A673 (cell line): ENCODE measurements at places on chromosomes 3 and 15. TPM values are rescaled to one million over a fixed set of nuclear protein-coding genes. Genes with fewer than 3 reads are reported as not detected.
A peak's percentile ranks its signal among the peaks of the same experiment; 100 is the strongest.

DNA sequence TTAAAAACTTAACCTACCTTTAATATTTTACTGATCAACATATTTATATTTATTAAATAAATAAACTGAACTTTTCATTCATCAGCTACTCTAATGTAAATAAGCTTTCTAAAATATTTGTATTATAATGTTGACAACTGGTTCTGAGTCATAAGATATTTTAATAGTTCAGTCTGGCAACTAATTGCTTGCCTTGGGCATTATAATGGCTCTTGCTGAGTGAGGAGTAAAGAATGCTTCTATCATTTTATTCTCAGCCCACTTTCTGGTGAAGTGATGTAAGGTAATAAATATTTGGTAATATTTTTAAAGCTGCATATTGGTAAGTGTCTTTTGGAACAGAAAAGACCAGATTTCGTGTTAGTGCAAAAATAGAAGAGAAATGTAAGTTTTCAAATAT, 81.5 kb downstream of the DIPK2A start:
- H3K36me3 ChIP-seq, result no peaks in the 10 kb centered on the region
- DNase-seq, result peak; percentile 22
- no peaks in the 10 kb centered on the region for H3K27me3 ChIP-seq
- H3K4me3 ChIP-seq, result no peak overlapping the region
- no peak overlapping the region for H3K27ac ChIP-seq

Gene SCN11A
- total RNA-seq, result not detected in 2 replicates

DNA sequence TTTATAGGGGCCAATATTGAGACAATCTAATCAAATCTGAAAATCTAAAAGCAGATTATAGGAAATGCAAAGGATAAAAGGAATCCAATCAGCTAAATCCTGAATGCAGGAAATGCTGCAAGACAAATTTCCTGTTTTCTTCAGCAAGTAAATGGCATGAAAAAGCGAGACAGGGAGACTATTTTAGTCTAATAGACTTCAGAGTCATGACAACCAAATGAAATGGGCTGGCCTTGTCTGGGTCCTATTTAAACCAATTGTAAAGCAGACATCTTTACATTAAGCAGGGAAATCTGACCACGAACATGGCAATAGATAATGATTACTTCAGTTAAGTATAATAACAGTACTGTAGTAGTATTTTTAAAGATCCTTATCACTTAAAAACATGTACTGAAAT, 2.1 kb downstream of the DBR1 start:
- peaks cover 41% of the 10 kb centered on the region for H3K36me3 ChIP-seq
- H3K4me3 ChIP-seq, result peak overlapping the region; percentile 83
- peak; percentile 66 for DNase-seq
- H3K27ac ChIP-seq, result peak overlapping the region; percentile 29

- peaks cover 4% of the 10 kb centered on the region for H3K27me3 ChIP-seq
- no peak overlapping the region for H3K27ac ChIP-seq
- H3K4me1 ChIP-seq, result no peaks in the 10 kb centered on the region
- H3K4me3 ChIP-seq, result no peak overlapping the region
Observed at GRCh38 chr15:69713726-69714559, 261.3 kb downstream of the RPLP1 start.

DNA sequence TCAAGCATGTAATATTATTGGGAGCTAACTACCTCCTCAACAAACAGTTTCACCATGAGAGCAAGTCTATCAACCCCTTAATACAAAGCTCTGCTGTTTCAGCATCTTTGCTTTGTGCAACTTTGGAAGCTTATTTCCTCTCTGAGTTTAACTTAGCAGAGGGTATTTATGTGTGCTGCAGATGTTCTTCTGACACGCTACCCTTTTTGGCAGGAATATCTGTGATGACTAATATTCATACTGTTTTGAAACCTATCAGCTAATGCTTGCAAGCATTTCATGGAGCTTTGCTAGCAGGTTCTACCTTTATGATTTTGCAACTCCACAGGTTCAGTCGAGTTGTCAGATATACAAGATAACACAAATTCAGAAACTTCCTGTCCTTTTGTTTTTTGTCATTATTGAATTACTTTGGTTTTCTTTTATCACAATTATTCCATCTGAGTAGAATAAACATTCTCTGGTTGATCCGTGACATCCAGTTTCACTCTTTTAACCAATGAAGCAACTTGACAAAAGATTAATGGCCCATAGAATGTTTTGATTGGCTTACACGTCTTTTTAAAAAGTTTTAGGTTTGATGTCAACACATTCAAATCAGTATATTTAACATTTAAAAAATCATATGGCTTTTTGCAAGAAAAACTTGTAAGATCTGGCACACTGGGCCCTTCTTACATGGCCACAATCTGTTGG, 1.7 kb upstream of the SLC9A9 start:
- DNase-seq, result peak; percentile 45
- no peak overlapping the region for H3K27ac ChIP-seq
- H3K27me3 ChIP-seq, result no peaks in the 10 kb centered on the region
- no peak overlapping the region for H3K4me3 ChIP-seq
- peaks cover 16% of the 10 kb centered on the region for H3K4me1 ChIP-seq
- no peaks in the 10 kb centered on the region for H3K36me3 ChIP-seq

- H3K4me1 ChIP-seq, result no peaks in the 10 kb centered on the region
Observed at GRCh38 chr3:31813197-31813596, 167.9 kb downstream of the OSBPL10 start.

DNA sequence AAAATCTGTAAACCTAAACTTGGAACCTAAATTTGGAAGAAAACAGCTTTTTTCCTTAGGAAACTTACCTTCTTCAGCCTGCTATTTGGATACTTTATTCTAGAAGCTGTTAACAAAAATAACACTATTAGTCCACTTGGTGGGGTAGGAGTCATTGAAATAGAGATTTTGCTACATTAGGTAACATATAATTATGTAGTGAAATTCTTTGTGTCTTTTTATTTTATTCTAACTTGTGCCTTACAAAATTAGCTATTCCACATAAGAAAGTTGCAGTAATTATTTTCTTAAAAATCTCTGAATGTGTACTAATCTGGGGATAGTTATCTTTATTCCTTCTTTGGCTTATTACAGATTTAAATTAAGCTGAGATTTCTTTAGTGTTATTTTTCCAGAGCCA, 360.4 kb upstream of the ROBO2 start:
- no peaks in the 10 kb centered on the region for H3K27me3 ChIP-seq
- peaks cover 6% of the 10 kb centered on the region for H3K4me1 ChIP-seq
- no peak overlapping the region for H3K4me3 ChIP-seq
- DNase-seq, result peak; percentile 46
- H3K27ac ChIP-seq, result no peak overlapping the region

DNA sequence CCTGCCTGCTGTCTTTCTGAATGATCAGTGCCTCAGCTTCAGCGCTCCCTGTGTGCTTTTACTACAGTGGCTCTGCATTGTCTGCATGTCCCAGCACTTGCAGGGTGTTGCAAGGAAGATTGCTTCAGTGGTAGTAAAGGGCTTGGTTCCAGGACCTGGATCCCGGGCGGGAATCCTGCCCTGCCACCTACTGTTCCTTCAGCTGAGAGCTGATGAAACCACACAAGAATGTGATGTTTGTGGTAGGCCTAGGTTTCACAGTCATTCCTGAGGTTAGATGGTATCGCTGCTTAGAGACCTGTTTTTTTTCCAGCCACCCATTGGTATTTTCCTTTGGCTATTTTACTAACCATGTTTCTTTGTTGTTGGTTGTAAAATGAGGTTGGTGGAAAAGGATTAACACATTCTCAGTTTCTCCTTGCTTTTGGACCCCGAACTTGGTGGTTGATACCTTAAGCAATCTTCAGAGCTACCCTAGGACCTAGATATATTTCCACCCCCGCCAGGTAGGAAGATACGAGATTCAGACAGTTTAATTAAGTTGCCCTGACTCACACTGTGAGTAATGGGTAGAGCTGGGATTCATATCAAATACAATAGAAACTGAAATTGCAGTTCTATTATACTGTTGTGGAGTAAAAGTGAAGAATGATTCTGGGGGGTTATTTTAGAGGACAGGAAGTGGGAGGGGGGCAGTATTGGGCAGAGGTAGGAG, 11.4 kb downstream of the GPR87 start:
- no peaks in the 10 kb centered on the region for H3K4me1 ChIP-seq
- no peak overlapping the region for H3K4me3 ChIP-seq
- peak; percentile 63 for DNase-seq
- no peak overlapping the region for H3K27ac ChIP-seq

GRCh38 chr3:52439426-52440248, 5.3 kb downstream of the SEMA3G start:
- H3K27ac ChIP-seq, result no peak overlapping the region
- no peak for DNase-seq
- H3K36me3 ChIP-seq, result no peaks in the 10 kb centered on the region
- no peaks in the 10 kb centered on the region for H3K27me3 ChIP-seq
- no peak overlapping the region for H3K4me3 ChIP-seq

DNA sequence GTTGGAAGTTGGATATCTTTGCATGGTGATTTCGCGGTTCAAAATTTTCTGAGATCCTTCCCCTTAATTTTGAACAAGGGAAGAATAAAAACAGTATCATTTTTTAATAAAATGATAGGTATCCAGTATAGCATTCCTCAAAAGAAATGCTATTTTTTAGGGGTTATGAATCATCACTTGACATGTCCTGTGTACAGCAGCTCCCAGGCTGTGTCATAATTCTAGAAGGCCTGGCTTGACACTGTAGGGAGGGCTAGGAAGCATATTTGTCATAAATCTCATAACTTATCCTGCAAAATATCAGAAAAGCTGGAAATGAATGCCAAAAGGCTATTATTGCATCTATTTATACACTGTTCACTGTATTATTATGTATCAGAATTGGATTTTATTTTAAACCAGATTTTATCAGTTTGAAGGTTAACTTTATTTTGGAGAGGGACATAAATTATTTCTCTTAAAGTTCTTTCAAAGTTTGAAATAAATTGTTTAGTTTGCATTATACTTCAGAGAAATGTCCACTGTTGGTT, 539.1 kb upstream of the ROBO2 start:
- no peak overlapping the region for H3K27ac ChIP-seq
- H3K4me1 ChIP-seq, result no peaks in the 10 kb centered on the region
- H3K27me3 ChIP-seq, result no peaks in the 10 kb centered on the region
- no peak for DNase-seq

Gene CADPS
- not detected in 2 replicates for total RNA-seq
